WTC11 (cell line): ENCODE measurements at places on chromosomes 3 and 15.

DNA sequence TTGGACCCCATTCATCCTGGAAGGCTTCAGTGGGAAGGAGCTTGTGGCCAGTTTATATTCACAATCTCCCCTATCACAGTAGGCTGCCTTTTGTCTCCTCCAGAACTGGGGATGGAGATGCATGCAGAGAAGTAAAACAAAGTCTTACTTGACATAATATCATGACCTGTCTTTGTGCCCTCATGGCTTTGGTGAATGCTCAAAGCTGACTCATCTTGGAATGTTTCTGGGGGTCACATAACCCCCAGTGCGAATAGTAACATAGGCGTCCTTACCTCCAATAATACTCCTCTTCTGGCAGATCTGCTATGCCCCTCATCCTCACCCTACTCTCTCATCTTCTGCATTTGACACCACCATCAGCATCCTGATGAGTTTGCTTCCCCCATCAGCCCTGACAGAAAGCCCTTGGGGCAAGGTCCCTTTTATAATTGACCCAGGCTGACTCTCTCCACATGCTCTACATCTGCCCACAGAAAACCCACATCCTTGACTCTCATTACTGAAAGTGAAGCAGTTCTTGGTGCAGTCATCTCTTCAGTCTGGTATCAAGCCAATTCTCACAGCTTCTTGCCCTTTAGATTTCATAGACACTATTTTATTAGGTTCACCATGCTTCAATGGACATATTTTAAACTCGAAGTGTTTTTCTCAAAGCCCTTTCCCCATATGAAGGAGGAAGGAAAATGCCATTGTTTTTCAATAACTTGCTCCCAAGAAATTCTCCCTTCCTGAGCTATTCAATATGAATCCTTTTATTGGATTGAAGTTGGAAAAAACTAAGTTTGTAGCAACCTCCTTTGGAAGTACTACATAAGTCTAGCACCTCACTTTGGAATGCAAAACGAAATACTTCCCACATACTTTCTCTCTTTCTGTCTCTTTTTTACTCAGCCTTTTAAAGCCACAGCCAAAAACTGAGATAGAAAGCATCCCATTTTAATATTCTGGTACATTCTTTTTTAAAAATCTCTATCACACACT is 36.6 kb downstream of the OSTN start:
- no peaks in the 10 kb centered on the region for H3K27me3 ChIP-seq
- no peak overlapping the region for H3K27ac ChIP-seq

DNA sequence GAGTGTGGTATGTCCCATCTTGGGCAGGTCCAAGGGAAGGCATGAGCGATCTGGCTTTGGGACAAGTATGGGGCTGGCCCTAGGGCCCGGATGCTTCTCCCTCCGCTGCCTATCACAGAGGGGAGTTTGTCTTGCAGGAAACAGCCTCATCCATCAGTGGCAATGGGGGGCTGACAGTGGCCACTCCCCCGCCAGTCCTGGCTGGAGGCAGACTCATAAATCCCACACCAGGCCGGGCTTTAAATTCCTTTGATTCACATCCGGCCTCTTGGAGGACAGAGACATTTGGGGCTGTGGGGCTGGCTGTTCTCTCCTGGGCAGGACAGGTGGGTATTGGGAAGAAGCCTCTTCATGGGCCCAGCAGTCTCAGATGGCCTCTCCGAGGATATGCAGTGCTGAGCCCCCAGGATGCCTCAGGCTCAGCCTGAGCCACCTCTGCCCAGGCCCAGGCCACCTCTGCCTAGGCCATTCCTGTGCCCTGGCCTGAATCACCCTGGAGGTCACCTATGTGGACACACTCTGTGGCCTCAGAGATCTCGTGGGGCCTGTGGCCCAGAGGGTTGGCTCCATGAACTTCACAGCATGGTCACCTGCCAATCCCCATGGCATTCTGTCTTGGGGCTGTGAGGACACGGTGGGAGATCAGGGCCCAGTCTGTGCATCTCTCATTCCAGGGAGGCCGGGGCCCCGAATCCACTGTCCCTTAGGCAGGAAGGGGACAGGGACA is 84.2 kb upstream of the GOLGA6L4 start:
- no peak overlapping the region for H3K27ac ChIP-seq
- no peak for DNase-seq
- H3K4me1 ChIP-seq, result peaks cover 3% of the 10 kb centered on the region
- no peak overlapping the region for H3K4me3 ChIP-seq

DNA sequence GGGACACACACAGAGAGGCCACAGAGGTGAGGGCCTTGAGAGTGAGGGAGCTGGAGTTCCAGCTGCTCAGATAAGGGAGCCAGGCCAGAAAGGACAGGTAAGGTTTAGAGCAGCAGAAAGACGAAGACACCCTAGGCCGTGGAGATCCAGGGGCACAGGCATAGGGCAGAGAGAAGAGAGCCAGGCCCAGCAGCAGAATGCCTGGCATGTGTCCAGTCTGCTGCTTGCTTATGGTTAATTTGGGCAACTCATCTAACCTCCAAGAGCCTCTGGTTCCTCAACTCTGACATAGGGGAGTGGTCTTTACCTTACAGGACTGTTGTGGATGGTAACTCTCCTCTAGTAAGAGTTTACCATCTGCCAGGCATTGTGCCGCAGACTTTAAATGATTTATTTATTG is 35.9 kb downstream of the STARD5 start:
- H3K27me3 ChIP-seq, result no peaks in the 10 kb centered on the region
- no peak overlapping the region for H3K4me3 ChIP-seq
- H3K27ac ChIP-seq, result no peak overlapping the region

DNA sequence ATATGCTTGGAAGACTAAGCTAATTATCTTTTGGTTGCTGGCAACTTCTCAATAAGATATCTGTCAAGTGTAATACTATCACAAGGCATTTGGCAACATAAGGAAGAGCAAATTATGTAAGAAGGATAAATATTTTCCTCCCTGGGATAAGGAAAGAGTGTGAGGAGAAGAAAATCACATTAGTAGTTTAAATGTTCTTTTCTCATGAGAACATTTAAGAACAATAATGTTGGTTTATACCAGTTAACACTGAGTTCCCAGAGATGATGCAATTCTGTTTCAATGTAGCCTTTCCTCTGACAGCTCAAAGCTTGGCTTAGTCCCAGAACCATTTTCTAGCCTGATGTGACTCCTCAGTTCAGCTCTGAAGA is 66.1 kb upstream of the NPHP3 start:
- H3K27me3 ChIP-seq, result no peaks in the 10 kb centered on the region
- H3K4me1 ChIP-seq, result peaks cover 5% of the 10 kb centered on the region
- no peaks in the 10 kb centered on the region for H3K36me3 ChIP-seq
- no peak overlapping the region for H3K27ac ChIP-seq
- no peak for DNase-seq

GRCh38 chr3:128572644-128573105 is 77.9 kb downstream of the RPN1 start:
- H3K4me3 ChIP-seq, result no peak overlapping the region
- peak; percentile 59 for DNase-seq
- H3K27me3 ChIP-seq, result no peaks in the 10 kb centered on the region; the same call in none of the 2 replicates
- no peaks in the 10 kb centered on the region for H3K36me3 ChIP-seq

DNA sequence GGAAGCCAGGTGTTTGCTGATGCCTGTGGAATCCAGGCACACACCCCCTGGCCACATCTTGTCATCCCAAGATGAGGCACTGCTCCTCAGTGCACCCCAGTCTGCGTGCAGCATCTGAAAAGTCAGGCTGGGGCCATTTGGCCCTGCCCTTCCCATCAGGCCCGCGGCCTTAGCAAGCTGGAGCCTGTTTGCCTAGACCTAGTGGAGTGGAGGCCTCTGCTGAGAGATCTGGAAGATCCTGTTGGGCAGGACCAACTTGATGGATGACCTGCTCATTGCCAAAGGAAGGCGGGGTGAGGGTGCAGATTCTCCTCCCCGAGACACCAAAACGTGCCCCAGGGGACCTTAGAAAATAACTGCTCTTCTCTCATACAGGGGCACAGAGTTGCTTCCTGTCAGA is 220.2 kb downstream of the SHQ1 start:
- no peak for DNase-seq
- H3K27me3 ChIP-seq, result no peaks in the 10 kb centered on the region
- H3K36me3 ChIP-seq, result peaks cover 11% of the 10 kb centered on the region; the same call in 1 of the 2 replicates
- H3K27ac ChIP-seq, result no peak overlapping the region
- H3K4me1 ChIP-seq, result peaks cover 19% of the 10 kb centered on the region
- H3K4me3 ChIP-seq, result no peak overlapping the region

DNA sequence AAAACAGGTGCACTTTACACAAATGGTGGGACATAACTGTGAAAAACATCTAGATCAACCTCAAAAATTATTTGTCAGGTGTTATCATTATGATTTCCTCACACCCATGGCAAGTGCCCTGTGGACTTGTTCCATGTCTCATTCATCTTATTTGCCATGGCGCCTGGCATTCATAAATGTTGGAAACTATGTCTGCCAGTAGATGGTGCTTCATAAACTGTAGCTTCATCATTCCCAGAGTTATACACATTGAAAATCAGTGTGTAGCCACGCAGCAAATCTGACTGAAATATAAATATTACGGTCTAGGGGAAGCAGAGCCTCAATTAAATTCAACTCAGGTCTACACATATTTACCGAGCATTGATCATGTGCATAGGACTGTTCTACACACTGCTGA is 90.7 kb downstream of the IMPG2 start:
- H3K27me3 ChIP-seq, result no peaks in the 10 kb centered on the region
- no peaks in the 10 kb centered on the region for H3K36me3 ChIP-seq
- no peak overlapping the region for H3K4me3 ChIP-seq
- H3K27ac ChIP-seq, result no peak overlapping the region

DNA sequence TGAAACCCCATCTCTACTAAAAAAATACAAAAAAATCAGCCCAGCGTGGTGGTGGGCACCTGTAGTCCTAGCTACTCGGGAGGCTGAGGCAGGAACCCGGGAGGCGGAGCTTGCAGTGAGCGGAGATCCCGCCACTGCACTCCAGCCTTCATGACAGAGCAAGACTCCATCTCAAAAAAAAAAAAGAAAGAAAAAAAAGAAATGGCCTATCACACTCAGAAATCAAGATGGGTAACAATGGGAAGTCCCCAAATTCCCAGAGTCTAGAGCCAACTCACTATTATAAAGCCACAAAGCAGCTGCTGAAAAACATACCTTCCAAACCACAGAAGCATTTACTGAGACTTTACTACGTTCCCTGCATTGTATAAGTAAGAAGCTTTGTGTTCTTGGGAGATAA is 7.5 kb downstream of the HDGFL3 start:
- H3K4me3 ChIP-seq, result no peak overlapping the region
- no peak for DNase-seq
- no peak overlapping the region for H3K27ac ChIP-seq

DNA sequence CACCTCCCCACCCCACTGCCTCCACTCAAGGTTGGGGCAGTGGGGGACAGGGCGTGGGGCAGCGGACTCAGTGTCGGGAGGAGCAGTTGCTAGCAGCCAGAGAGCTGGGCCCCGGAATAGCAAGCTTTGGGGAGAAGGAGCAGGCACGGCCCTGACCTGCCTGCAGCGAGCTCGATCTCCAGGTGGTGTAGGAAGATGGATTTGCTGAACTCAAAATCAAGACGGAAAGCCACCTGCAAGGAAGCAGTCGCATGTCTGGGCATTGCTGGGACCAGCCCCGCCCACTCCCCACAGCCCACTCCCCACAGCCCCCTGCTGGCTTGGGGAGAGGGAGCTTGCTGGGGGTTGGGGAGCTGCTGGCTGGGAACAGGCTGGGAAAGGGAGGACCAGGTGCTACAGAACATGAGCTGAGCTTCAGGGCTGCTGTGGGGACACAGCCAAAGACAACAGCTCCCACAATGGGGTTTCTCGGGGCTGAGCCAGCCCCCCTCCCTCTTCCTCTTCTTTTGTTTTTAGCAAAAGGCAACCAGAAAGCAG is 38.0 kb downstream of the FEM1B start:
- H3K4me1 ChIP-seq, result peaks cover 27% of the 10 kb centered on the region
- no peak overlapping the region for H3K27ac ChIP-seq
- DNase-seq, result peak; percentile 62
- peak overlapping the region; percentile 24; the same call in 1 of the 2 replicates for H3K4me3 ChIP-seq
- H3K36me3 ChIP-seq, result no peaks in the 10 kb centered on the region

DNA sequence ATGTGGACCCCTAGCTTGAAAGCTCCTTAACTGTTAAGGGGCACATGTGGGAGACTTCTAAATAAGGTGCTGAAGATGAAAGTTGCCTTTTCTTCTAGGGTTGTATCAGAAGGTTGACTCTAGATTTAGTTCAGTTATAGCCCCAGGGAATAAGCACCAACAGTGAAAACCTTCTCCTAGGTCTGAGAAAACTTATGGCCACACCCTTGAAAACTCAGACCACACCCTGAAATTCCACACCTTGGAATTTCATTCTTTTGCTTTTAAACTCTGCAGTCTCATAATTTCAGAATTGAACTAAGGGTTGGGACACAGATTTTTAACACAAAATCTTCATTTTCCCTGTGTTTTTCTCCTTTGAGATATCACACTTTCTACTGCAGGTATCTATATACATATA is 355.8 kb upstream of the IL12A start:
- peaks cover 30% of the 10 kb centered on the region for H3K4me1 ChIP-seq
- H3K27ac ChIP-seq, result no peak overlapping the region
- H3K27me3 ChIP-seq, result no peaks in the 10 kb centered on the region

DNA sequence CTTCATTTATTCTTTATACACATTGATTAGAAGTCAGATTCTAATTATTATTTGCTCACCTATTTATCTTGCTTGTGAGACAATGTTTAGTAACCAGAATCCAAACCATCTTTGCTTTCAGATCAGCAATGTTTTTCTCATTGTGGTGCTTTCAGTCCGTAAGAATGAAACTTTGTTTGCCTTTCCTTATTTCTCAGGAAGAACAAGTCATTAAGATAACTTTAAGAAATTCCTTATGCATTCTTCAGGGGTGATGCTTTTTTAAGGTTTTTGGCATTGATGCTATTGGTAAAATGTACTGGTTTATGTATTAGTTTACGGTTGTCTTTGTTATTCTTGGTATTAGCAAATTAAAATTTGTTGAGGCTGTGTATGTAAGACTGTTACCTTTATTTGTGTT is 120.8 kb upstream of the POU1F1 start:
- no peak overlapping the region for H3K27ac ChIP-seq
- H3K36me3 ChIP-seq, result peaks cover 10% of the 10 kb centered on the region
- no peaks in the 10 kb centered on the region for H3K4me1 ChIP-seq
- H3K27me3 ChIP-seq, result no peaks in the 10 kb centered on the region

GRCh38 chr3:2360815-2361214 is 262.1 kb downstream of the CNTN4 start:
- peaks cover 3% of the 10 kb centered on the region; the same call in 1 of the 2 replicates for H3K27me3 ChIP-seq
- H3K36me3 ChIP-seq, result peaks cover 63% of the 10 kb centered on the region
- H3K4me3 ChIP-seq, result no peak overlapping the region
- H3K27ac ChIP-seq, result no peak overlapping the region

DNA sequence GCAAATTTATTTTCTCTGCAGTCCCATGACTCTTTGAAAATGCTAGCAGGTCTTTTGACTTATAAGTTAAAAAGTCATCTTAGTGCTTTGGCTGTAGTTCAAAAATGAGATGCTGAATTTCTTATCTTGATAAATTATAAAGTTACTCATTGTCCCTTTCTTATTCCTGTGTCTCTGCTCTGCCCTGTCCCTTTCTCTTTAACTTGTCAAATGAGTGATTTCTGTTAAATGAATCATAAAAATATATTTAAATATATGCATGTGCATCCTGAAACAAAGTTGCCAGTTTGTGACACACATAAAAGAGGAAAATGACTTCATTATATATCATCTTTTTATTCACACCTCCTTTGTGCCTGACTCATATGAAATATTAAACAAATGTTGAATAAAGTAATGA is 1097.3 kb upstream of the EPHA6 start:
- DNase-seq, result no peak
- no peaks in the 10 kb centered on the region for H3K27me3 ChIP-seq
- H3K27ac ChIP-seq, result no peak overlapping the region
- no peaks in the 10 kb centered on the region for H3K36me3 ChIP-seq
- peaks cover 26% of the 10 kb centered on the region for H3K4me1 ChIP-seq

GRCh38 chr3:87359826-87360225 is 83.4 kb upstream of the POU1F1 start:
- H3K36me3 ChIP-seq, result no peaks in the 10 kb centered on the region
- 0 out of 2 replicates have a peak, but pooled peaks cover 3% of the 10 kb centered on the region for H3K4me1 ChIP-seq
- no peak overlapping the region for H3K27ac ChIP-seq
- H3K27me3 ChIP-seq, result no peaks in the 10 kb centered on the region
- H3K4me3 ChIP-seq, result no peak overlapping the region
